ENCODE measurements at places on chromosomes 12 and 14.

DNA sequence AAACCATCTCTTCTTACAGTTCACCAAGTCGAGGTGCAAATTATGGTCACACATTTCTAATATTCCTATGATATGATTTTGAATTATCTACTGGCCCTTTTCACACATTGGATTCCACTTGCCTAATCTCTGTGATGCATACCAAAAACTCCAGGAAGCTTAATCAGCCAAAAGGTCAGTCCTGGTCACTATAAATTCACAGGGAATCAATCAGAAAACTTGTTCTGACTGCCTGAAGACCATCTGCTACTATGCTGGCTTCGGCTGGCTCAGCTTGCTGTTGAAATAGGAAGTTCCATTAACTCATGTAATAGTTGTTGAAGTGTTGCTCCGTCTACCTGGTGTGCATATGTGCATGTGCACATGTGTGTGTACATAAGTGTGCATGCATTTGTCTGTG, 142.8 kb upstream of the FLRT2 start:
- DNase-seq = no peak

- DNase-seq = no peak
Measured at GRCh38 chr12:9810671-9811070, 16.6 kb upstream of the KLRF1 start.

- no peak for DNase-seq
Measured at GRCh38 chr12:52081263-52081733, 1.8 kb downstream of the SMIM41 start.

- DNase-seq = no peak
Measured at GRCh38 chr14:102517392-102518062, 8.0 kb upstream of the ANKRD9 start.

- no peak for DNase-seq
Measured at GRCh38 chr14:93234798-93235197, 27.7 kb downstream of the UBR7 start.

DNA sequence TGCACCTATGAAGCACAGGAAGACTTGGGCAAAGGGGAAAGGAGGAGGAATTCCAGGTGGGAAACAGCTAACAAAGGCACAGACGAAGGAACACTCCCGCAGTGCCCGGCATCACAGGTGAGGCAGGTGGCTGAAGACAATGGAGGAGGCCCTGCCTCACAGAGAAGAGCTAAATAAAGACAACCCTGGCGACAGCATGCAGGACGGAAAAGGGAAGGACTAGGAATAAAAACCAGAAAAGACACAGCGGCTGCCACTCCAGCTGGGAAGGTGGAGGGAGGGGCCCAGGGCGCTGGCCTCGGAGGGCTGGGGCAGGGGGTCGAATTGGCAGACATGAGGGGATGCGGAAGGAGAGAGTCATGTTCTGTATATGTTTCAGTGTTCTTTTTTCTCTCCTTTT, 43.0 kb upstream of the ANO2 start:
- DNase-seq = no peak

- no peak for DNase-seq
Measured at GRCh38 chr12:531951-532585, 72.3 kb downstream of the B4GALNT3 start.

- DNase-seq = peak; percentile 17
Measured at GRCh38 chr14:54730156-54730961, 163.4 kb downstream of the SAMD4A start.

DNA sequence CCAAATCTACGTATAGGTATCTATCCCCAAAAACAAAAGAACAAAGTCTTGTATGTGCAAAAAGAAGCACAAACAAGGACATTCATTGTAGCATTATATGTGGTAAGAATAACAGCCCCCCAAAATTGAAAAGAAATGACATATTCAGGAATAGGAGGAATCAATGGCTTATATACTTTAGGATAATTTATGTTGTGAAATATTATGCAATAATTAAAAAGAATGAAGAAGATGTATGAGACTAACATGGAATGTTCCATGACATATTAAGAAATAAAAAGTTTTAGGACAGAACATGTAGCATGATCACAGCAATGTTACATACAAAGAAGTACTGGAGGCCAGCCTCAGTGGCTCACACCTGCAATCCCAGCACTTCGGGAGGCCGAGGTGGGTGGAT, 9.1 kb downstream of the SMCO2 start:
- DNase-seq = no peak

DNA sequence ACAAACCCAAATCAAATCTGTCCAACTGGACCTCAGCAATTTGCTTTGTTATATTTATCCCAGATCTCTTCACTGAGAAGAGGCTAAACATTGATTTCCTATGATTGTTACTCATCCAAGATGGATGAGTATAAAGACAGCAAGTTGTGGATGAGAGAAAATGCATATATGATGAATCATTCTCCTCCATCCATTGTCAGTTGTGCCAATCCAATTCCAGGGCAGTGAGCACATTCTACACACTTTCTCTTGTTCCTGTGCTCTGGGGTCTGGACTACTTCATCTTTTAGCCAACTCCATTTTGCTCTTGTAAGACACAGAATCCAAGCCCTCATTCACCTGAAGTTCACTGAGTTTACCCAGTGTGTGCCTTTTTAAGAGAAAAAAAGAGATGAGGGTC, 105.7 kb downstream of the GCH1 start:
- no peak for DNase-seq

GRCh38 chr14:65962952-65963351, 523.2 kb upstream of the CCDC196 start:
- DNase-seq = no peak

- no peak for DNase-seq
Measured at GRCh38 chr12:111386885-111387284, 18.0 kb upstream of the PHETA1 start.

DNA sequence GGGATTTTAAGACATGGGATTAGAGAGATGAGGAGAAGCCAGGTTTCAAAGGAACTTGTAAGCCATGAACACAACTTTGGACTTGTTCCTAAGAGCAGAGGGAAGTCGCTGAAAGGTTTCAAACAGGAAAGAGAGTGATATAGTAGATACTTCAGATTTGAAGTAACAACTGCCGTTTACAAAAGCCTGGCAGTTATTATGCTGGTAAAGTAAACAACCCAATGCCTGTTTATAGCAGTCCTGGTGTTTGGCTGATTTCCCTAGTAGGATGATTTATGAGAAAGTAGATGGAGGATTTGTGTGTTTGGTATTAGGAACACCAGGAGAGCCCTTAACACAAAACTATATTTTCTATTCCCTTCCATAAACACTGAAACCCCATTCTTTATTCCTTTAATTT, 285.7 kb downstream of the RMST start:
- no peak for DNase-seq

DNA sequence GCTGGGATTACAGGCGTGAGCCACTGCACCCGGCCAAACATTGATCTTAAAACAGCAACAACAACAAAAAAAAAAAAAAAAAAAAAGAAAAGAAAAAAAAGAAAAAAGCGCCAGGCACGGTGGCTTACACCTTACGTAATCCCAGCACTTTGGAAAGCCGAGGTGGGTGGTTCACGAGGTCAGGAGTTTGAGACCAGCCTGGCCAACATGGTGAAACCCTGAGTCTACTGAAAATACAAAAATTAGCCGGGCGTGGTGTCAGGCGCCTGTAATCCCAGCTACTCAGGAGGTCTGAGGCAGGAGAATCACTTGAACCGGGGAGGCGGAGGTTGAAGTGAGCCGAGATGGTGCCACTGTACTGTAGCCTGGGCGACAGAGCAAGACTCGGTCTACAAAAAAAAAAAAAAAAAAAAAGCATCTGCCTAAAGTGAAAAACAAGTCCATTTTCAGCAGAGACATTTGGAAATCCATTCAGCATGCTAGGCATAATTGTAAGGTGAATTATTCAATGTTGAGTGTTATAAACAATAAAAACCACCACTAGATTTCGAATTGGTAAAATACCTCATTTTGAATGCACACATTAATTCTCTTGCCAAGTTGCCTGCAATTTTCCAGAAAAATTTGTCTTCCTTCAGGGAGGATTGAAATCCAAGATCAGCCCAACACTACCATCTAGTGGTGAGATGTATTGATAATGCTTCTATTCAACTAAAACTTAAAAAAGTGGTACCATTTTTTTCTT, 8.0 kb upstream of the CERS5 start:
- DNase-seq = no peak

DNA sequence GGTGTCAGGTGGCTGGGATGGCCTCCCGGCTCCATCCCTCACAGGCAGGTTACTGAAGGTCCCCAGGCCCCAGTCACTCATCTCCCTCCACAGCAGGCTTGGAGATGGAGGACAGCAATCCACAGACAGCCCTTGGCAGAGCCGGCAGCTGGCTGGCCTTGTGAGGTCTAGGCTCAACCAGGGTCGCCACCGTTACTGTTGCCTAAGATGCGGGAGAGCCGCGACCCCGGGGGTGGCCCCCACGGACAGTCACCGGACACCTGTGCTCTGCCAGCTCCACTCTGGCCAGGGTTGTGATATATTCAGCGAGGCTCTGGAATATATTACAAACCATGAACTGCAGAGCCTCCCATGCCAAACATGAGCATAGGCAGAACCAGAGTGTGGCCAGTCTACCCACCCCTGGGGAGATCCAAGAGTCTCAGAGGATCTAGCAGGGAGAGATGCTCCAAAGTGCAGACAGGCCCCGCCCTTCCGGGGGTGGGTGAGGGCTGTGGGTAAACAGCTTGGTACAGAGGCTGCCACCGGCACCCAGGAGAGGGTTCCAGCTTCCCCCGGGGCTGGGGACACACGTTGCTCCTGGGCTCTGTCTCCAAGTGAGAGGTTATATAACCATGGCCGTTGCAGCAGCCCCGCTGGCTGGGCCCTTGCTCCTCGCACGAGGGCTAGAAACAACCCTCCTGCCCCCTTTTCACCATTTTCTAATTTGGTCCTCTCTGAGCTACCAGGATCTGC, 55.9 kb upstream of the DIO3 start:
- DNase-seq = no peak

DNA sequence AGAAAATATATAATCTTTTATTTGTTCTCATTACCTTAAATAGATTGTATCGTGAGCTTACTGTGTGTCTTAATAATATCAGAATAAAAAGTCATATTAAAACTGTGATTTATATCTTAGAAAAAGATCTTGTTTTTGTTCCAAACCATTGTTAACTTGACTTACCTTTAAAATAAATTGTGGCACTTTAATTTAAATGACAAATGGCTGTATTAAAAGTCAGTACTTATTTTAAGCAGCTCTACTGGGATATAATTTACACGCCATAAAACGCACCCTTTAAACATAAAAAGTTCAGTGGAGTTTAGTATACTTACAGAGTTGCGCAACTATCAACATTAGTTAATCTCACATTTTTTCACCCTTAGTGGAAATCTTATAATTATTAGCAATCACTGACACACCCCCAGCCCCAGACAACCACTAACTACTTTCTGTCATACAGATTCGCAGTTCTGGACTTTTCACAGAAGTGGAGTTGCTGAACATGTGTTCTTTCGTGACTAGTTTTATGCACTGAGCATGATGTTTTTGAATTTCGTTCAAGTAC, 311.7 kb downstream of the ACSS3 start:
- no peak for DNase-seq

DNA sequence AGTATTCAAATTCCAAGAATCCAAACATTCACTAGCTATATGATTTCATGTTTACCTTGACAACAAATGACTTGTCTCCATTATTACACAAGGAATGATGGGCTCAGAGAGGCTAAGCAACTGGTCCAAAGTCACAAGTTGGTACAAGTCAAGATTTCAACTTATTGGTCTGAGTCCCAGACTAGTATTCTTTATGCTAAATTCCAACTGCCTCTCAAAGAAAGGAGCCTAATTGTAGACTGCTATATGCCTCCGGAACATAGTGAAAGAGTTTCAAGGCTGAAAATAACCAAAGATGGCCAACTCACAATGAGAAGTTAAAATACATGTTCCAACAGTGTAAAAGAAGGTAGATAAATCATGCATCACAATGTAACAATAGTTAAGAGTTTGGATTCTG, 7.5 kb downstream of the BTG1 start:
- DNase-seq = no peak
